ENCODE measurements at places on chromosomes 1 and 21.

- no peak for DNase-seq
Observed at GRCh38 chr1:98177751-98178150, 256.9 kb upstream of the DPYD start.

DNA sequence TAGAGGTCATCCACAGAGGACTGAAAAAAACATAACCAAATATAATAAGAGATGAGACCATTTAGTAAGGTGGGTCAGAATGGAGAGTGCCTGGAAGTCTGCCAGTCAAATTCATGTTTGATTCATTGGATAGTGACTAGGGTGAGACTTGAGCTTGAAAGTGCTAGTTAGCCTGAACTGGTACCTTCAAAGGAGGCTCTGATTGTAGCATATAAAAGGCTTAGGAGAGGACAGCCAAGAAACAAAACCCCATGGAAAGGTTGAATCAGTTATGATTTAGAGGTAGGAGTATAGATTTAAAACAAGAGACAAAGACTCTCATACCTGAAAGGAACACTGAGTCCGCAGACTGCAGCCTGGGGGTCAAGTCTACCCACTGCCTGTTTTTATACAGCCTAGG is 44.4 kb upstream of the LRRC8C start:
- DNase-seq, result no peak

DNA sequence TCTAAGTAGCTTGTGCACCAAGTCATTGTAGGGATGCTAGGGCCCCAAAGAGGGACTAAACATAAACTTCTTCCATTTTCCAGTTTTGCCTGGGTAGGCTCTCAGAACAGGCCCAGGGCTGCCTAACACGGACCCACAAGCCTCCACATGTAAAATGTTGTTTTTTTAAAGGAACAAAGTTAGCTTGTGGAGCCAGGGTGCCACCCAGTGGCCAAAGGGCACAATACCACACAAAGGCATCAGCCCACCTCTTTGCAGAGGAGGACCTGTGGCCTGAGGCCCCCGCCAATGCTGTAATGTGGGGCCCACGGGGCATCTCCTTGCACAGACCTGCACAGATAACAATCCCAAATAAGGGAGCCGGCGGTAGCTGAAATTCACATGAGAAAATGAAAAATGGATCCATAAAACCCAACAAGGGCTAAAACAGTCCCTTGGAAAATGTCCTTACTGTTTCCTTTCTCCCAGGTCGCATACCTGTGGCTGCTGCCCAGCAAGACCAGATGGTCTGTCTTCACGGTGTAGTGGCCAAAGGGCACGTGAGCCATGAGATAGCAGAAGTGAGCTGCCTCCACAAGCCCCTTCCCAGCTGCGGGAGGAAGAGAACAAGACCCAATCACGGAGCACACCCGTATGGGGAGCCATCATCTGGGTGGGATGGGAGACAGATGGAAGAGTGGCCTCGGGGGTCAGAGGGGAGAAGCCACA is 23.8 kb downstream of the SEC16B start:
- peak; percentile 58 for DNase-seq

DNA sequence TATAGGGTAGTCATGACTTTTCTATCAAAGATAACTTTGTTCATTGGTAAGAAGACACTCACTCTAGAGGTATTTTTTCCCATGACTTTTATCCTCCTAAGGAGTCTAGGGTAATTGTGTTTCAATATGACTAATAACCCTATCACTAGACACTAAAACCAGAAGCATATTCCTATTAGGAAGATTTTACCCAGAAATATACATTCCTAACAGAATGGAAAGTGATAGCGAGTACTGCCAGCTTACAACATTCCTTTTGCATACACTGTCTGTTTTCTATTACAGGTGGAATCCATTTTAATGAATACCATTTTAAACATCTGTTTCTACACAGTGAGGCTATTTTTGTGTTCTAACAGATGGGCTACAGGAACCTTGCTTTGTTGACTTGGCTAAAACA is 31.4 kb upstream of the C1orf185 start:
- DNase-seq, result no peak

DNA sequence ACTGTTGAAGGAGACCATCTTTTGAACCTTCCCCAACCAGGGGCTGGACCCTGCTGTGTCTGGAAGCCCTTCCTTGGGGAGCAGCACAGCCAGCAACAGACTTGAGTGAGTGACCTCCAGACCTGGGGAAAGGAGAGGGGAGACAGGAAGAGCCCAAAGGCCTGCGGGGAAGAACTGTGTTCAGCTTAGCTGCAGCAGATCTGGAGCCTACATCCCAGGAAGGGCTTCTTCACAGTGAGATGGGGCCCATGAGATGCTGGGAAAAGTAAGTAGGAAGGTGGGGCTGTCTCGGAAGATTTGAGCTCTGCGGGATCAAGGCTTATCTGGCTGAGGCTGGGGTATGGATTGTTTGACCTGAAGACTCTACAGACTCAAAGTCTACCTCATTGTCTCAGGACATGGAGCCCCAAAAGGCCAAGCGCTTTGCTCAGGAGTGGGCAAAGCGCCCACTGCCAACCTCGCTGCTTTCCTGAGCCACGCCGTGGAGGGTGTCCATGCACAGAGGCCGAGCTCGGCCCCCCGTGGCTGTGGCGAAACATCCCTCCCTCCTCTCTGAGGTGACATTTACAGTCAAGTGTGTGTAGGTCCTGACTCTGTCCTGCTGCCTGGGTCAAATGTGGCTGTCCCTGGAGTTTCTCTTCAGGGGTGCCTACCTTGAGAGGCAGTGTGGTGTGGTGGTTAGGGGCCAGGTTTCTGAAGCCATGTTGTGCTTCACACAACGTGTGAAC is 24.5 kb downstream of the SPOCD1 start:
- DNase-seq, result no peak

DNA sequence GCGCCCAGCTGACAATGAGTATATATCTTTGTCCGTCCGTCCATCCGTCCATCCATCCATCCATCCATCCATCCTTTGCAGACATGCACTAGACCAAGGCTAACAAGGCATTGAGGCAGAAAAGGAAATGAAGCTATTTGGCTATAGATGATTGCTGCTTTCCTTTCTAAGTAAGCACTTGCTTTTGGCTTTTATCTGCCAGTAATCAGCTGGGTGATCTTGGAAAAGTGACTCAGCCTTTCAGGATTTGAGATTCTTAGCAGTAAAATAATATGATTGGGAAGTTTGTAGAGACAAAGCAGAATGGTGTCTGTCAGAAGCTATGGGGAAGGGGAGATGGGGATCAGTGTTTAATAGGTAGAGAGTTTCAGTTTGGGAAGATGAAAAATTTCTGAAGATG is 22.7 kb downstream of the ZFYVE9 start:
- no peak for DNase-seq

- no peak for DNase-seq
Observed at GRCh38 chr1:195733826-195734225, 874.4 kb downstream of the KCNT2 start.

DNA sequence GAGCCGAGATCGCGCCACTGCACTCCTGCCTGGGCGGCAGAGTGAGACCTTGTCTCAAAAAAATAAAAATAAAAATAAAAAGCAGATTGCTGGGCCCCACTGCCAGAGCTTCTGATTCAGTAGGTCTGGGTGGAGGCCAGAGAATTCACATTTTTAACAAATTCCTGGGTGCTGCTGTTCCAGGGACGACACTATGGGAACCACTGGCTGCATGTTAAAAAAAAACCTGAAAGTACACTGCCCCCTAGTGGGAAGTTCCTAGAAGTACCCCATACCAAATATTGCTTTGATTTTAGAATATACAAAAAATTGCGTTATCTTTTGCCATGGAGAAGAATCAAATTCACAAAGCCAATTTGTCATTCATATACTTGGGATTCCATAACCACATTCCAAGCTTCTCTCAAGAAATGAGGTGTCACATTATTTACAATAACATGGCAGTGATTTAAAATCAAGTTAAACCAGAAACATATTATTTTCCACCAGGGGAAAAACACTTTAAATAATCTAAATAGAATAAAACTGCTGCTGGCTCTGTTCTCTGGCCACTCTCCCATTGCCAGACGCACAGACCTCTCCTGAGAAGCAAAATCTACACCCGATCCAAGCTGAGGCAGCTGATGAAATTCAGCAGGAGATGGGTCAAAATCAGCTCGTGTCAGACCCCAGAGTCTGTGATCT is 27.4 kb downstream of the SYF2 start:
- DNase-seq, result no peak

DNA sequence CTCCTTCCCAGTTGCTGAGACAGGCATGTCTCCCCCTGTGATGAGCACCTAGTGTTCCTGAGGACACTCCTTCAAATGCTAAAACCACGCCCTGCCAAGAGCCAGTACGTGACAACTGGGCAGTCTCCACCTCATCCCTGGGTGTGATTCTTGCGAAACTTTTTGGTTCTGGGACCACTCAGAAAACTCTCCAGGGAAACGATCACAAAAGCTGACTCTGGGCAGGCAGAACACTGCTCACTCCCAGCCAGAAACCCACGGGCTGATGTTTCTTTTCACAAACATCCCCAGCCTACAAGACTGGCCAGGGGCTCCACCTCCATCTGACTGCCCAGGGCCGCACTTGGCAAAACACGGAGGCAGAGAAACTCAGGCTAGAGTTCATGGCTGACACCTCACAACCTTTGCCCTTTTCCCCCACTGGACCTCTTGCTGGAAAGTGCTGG is 24.4 kb downstream of the DHRS3 start:
- no peak for DNase-seq

DNA sequence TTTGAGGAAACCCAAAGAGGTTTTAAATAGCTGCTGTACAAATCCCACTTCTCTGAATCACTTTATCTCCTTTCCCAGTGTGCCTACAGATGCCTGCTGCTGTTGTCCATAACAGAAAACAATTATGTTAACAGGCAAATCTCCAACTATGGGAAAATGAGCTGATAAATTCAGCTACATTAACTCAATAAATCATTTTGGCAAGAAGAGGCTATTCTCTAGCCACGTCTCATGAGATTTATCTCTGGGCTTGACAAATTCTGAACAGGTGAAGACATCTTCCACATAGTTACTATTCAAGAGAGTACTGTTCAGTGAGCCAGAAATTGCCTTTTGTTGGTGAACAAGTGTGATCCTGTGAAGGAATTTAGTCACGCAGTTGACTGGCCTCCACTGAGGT is 327.1 kb upstream of the FMN2 start:
- no peak for DNase-seq

DNA sequence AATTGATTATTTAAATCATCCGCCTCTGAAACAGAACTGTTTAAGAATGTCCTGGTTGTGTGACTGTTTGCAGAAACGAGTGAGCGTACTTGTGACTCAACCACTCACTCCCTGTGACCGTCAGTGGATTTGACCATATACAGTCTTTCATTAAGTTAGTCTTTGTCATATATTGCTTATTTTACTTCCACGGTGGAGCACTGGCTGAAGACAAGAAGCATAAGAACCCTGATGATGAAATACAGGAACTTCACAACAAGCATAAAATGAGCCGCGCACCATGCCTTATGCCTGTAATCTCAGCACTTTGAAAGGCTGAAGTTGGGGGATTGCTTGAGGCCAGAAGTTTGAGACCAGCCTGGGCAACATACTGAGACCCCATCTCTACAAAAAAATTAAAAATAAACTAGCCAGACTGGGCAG is 194.0 kb downstream of the TOMM20 start:
- no peak for DNase-seq

DNA sequence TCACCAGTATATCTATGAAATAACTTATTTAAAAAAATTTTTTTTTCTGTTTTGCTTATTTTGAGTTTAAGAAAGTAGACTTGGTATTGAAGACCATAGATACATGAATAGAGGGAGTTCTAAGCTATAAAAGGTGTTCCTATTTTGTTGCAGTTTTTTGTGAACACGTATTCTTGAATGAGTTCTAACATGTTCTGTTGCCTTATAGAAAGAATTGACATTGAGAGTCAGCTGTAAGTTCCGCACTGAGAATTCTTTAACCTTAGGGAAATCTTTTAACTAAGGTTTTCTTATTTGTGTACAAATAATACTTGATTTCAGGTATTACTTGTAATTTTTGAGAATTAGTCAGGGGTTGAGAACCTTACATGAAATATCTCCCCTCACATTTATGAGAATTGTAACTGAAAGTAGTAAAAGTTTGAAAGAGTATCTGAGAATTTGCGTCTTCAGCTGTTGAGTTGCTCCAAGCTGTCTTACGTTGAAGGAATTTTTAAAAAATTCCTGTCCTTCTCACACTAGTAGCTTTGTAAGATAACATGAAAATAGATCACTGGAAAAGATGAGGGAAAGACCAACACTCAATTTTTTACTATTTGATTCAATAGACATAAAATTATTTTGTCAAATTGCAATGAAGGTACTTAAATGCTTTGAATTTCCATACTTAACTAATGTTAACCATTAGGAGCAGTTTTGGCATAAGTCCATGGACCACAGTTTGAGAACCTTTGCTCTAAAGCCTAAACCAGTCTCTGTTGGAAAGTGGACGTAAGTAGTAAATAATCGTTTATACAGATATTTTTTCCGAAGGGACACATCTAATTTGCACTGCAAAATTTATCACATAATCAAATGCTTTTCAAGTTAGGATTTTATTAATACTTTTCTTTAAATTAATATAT is 3.8 kb downstream of the DR1 start:
- DNase-seq, result no peak

DNA sequence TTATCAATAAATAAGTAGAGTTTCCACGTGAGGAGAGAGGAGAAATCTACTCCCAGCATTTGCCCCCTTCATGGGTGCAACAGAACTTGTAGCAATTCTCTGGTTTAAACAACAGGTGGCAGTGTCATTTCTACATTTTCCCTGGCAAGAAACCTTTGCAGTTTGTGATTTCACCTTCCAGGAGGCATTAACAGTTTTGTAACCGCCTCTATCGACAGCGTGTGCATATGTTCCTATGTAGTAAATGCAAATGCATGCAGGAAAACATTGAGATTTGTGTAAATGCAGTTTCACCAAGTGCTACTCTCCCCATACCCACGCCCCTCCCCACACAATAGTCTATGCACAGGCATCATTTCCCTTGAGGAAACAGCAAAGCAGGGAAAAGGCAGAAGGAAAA is 494.7 kb downstream of the SMYD3 start:
- no peak for DNase-seq

DNA sequence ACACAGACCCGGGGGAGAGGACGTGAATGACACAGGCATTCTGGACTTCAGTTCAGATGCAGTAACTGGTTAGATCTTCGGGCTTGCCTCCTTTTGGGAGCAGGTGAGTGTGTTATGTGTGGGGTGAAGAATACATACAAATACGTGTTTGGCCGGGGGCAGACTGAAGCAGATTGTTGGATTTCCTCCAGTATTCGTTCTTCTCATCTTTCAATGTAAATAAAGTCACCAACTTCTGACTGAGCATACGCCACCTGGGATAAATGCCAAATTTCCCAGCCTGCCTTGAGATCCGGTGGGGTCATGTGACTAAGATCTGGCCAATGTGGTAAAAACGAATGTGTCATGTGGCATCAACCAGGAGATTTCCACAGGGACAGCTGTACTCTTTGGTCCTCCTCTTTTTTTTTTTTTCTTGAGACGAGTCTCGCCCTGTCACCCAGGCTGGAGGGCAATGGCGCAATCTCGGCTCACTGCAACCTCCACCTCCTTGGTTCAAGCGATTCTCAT is 189.8 kb downstream of the RGS7 start:
- no peak for DNase-seq

Measured in T1000 (cell line).